Bronchial epithelial cell (primary cell): ENCODE measurements at places on chromosomes 6 and 20. TPM values are rescaled to one million over a fixed set of nuclear protein-coding genes. Genes with fewer than 3 reads are reported as not detected.

Gene PACRG
- under 0.01 and 0.51 TPM in 2 replicates for total RNA-seq

DNA sequence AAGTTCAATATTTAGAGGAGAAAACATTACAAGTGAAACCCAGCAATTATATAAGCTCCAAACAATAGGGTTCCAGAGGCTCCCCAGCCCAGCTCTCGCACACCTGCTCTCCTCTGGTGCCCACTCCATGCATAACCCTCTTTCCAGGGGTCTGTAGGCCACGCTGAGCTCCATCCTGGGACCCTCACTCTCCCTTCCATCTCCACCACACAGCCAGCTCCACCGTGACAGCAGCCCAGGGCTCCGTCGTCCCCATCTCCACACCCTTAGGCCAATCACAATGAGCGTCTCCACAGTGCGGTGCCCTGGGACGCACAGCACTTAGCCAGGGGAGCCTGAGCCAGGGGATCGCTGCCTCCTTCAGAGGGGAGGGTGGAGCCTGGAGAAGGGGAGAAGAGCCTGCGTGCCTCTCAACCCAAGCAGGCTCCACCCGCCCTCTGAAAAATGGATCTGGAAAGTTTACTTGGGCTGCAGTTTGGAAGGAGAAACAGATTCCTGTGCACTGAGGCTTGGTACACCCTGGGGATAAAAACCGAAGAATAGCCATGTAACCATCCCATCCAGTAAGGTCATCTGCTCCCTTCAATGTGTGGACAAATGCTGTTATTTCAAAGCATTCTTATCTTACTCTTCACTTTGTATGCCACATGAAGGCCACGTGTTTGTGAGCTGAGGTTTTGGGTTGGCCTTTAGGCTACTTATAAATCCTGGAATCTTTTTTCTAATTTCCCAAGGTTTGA, 72.4 kb upstream of the GGTLC1 start:
- no peak for DNase-seq

DNA sequence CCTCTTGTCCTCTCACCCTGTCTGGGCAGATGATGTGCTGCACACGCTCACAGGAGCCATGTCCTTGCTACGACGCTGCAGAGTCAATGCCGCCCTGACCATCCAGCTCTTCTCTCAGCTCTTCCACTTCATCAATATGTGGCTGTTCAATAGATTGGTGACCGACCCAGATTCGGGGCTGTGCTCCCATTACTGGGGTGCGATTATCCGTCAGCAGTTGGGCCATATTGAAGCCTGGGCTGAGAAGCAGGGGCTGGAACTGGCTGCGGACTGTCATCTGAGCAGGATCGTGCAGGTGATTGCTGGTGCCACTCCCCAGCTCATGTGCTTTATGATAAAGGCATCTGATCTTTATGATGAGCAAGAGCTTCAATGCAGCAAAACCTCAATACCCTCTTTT, 82.3 kb upstream of the KIF25 start:
- no peak for DNase-seq

- DNase-seq: no peak
Measured at GRCh38 chr20:20213526-20214121, 154.3 kb upstream of the INSM1 start.
